GM13977 (cell line): ENCODE measurements at places on chromosomes 11 and 22.

GRCh38 chr11:61564936-61565696 lies 15.8 kb downstream of the SYT7 start:
- DNase-seq: no peak

DNA sequence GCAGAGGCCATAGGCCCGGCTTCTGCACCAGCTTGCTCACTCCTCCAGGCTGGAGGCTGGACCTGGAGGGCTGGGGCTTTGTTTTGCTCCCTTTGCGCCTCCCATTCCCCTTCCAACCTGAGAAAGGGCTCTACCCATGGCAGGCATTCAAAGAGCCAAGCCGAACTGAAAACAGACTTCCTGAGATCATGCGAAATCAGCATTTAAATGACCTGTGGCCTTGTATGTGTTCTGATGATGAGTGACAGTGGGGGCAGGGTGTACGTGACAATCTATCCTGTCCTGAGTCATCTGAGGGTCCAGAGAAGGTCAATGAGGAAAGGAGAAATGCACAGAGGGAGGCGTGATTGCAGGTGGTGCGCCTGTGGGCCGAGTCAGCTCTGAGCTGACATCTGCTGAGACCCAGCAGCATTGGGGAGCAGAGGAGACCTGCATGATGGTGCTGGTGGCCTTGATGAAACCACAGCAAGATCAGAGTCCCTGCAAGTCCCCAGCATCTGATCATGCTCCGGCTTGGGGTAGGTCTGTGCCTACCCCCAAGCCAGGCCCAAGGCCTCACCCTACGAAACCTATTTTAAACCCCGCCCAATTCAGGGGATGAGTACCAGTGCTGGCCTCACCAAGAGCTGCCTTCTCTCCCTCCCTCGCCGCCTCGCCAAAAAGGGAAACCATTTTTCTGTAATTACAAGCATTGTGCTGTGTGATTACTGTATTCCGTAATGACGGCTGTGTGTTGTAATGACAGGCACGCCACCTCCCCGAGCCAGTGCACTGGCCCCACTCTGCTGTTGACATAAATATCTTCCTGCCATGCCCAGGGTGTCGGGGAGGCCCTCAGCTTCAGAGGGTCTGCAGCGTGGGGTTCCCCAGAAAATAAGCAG lies 95.2 kb upstream of the ANO1 start:
- DNase-seq: no peak

- no peak for DNase-seq
Measured at GRCh38 chr22:43157874-43158546, 6.7 kb downstream of the TSPO start.

DNA sequence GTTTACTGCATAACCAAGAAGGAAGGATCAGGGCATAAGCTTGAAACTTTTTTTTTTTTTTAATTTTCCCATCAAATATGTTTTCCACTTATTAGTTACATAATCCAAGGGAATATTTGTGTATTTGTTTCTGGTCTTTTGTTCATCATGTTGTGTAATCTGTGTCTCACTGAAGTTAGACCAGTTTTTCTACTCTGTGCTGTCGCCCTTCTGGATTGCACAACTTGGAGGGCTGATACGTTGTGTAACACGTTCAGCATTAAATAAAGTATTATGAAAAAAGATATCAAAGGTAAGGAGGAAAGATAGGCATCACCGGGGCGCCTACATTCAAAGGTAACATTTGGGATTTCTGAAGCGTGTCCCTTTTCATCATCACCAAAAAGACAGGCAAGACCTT lies 3.3 kb upstream of the E2F8 start:
- no peak for DNase-seq

- DNase-seq: no peak
Measured at GRCh38 chr22:19214078-19214473, 35.5 kb upstream of the SLC25A1 start.

- no peak for DNase-seq
Measured at GRCh38 chr11:69244266-69244665, 49.7 kb upstream of the MYEOV start.

GRCh38 chr11:72832301-72833082 lies 18.3 kb downstream of the ATG16L2 start:
- DNase-seq: no peak

- DNase-seq: no peak
Measured at GRCh38 chr22:27581688-27582087, 219.9 kb downstream of the MN1 start.

DNA sequence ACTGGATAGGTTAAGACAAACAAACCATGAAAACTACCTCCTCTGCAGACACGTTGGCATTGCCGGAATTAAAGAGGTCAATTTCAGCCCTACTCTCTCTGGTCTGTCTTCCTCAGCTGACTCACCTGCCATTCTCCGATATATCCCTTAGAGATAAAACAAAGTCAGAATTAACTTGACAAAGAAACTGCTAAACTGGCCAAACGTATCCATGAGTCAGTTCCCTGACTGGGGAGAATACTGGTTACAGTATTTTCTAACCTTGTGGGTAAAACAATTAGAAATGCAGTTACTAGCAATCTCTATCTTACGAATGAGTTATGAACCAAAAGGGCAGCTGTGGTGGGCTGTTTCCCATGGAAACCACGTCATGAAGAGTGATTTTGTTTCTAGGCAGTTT lies 96.2 kb downstream of the RDX start:
- no peak for DNase-seq

- no peak for DNase-seq
Measured at GRCh38 chr11:70517203-70517602, 118.9 kb downstream of the CTTN start.

GRCh38 chr11:38927993-38928392 lies 2330.0 kb upstream of the RAG2 start:
- DNase-seq: no peak

GRCh38 chr11:61974766-61975631 lies 7.6 kb upstream of the FTH1 start:
- DNase-seq: no peak

GRCh38 chr11:113934761-113935160 lies 30.2 kb downstream of the HTR3B start:
- DNase-seq: no peak

- DNase-seq: no peak
Measured at GRCh38 chr11:95557376-95557775, 232.2 kb downstream of the FAM76B start.

DNA sequence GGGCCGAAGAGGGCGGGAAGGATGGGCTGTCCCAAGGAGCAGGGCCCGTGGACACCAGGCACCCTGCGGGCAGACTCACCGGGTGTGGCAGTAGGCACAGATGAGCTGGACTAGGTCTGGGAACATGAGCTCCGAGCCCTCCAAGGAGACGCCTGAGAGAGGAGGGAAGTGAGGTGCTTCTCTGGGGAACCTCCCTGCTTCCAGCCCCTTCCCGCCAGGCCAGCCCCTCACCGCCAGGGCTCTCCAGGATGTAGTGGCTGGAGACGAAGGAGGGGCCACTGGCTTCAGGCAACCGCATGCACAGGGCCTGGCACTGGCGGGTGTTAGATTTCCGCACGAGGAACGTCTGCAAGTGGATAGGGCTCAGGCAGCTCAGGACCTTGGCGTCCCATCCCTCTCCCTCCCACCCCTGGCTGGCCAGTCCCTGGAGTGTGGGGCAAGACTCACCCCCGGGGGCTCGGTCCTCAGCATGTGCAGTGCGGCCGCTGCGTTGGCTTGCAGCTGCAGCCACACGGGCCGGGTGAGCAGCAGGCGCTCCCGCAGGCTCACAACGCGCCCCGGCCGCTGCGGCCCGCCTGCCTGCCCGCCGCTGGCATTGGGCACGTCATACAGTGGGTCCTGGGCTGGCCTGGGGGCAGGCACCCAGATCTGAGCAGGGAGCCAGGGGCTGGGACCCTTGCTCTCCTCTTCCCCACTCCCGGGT lies 552 bp downstream of the RIN1 start:
- DNase-seq: no peak

GRCh38 chr11:9759519-9760192 lies 95.8 kb downstream of the SWAP70 start:
- DNase-seq: peak; percentile 69

GRCh38 chr11:6472934-6473333 lies 807 bp downstream of the TRIM3 start:
- DNase-seq: peak; percentile 39

- peak; percentile 30 for DNase-seq
Measured at GRCh38 chr11:129894278-129895125, 876 bp downstream of the NFRKB start.

DNA sequence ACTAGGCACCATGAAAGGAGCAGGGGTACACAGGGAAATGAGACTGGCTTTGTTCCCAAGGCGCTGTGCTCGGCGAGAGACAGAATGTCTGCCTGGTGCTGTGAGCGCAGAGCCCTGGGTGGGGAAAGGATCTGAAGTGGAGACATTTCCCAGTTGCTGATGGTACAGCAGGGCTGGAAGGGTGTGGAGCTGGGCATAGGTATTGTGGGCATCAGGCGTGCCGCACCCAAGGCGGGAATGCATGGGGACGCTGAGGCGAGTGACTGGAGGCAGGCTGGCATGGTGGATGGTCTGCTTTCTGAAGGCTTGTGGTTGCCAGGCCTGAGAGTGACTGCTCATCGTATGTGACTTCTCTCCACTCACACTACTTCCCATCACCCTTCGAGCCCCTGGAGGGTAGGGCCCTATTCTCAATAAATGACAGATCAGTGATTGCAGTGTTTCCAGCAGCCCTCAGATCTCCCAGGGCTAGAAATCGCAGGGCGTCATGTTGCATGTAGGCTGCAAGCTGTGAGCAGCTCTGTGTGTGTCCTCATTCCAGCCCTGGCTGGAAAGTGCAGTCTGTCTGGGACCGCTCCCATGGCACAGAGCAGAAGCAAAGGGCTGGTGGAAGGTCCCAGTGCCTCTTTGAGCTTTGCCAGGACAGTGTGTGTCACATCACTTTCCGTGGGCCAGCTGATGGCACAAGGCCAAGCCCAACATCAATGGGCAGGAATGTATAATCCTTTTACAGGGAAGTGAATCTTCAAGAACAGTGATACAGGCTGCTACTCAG lies 67.7 kb downstream of the TBC1D22A start:
- no peak for DNase-seq

GRCh38 chr22:36306227-36306626 lies 53.3 kb downstream of the APOL1 start:
- DNase-seq: no peak

GRCh38 chr11:71139516-71140205 lies 112.7 kb downstream of the SHANK2 start:
- no peak for DNase-seq

DNA sequence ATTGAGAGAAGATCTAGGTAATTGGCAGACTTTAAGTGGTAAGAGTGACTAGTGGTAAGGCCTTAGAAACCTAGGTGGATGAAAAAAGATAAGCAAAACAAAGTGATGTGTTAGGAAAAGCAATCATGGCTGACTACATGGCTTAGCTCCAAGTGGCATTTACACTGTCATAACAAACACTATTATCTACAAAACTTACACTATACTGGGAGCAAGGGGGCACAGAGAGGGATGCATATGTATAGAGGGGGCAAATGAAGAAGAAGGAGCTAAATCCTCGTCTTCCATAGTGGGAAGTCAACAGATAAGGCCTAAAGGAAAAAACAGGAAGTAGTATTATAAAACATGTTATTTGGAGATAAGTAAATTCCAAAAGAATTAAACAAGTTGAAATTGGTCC lies 32.5 kb downstream of the ADORA2A start:
- no peak for DNase-seq

DNA sequence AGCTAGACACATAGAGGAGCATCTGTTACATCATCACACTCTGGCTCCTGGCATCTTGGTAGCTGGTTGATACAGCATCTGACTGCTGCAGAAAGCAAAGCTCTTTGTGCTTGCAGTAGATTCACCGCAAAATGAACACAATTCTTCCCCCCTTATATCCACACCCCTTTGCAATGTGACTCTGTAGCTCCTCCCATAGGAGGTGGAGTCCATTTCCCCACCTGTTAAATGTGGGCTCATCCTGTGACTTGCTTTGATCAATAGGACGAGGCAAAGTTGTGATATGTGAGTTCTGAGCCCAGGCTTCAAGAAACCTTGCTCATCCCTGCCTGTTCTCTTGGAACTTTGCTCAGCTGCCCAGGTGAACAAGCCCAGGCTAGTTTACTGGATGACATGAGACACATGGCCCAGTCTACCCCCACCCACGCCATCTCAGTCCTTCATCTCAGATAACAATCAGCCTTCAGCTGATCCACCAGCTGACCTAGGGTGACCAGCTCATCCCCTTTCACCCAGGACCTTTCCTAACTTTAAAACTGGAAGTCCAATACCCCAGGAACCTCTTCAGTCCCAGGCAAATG lies 272.2 kb downstream of the TENM4 start:
- DNase-seq: no peak

- DNase-seq: no peak
Measured at GRCh38 chr22:43210631-43211515, 23.9 kb upstream of the TTLL12 start.

GRCh38 chr11:36431429-36432092 lies 78.5 kb downstream of the TRAF6 start:
- DNase-seq: no peak

GRCh38 chr11:2945031-2945756 lies 16.0 kb upstream of the PHLDA2 start:
- DNase-seq: no peak

DNA sequence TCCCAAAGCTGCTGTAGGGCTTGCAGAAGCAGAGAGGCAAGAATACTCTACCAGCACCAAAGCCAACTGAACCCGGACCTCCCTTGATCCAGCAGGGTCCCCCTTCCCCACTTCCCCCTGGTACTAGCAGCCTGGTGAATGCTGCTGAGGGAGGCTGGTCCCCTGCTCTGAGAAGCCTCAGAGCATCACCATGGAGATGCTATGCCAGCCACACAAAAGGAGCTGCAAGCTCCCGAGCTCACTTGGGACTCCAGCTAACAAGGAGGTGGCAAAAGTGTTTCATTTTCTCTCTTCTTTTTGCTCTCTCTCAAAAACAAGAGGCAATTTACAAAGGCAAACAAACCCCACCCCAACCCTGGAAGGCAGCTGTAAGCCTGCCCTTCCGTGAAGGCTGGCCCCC lies 509.8 kb downstream of the BUD13 start:
- DNase-seq: no peak

DNA sequence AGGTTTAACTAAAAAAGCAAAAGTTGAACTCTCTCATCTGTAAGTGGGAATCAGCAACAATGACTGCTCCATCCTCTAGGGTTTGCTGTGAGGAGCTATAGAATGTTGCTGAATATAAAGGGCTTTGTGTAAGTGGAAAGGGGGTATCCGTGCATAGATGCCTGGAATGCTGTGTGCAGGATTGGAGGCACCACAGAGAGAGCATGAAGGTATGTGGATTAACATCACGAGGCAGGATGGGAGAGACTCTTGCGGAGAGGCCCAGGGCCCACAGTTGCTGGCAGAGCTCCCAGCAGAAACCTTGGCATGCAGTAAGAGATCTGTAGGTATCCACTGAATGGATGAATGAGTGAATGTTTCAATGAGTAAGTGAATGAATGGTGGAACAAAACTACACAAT lies 298.7 kb upstream of the DDI1 start:
- DNase-seq: no peak
